Astrocyte (in vitro differentiated cells and primary cell): ENCODE measurements at places on chromosomes 3 and 15.

DNA sequence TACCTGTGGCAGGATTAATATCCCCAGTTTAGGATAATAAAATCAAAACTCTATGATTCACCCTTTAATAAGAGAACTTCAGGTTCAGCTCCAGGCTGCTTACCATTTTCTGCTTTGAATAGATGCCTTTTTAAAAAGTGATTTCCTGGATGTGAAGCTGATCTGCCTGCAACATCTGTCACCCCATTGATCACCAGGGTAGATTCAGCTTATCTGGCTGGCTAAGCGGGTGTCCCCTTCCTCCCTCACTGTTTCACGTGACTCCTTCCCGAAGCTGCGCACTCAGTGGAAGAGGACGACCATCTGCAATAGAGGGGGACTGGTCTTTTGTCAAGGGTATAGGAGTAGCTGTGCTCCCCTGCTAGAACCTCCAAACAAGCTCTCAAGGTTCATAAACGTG is 128.1 kb downstream of the IL1RAP start:
- no peaks in the 10 kb centered on the region for H3K36me3 ChIP-seq
- no peak for DNase-seq
- H3K27ac ChIP-seq: no peak overlapping the region

DNA sequence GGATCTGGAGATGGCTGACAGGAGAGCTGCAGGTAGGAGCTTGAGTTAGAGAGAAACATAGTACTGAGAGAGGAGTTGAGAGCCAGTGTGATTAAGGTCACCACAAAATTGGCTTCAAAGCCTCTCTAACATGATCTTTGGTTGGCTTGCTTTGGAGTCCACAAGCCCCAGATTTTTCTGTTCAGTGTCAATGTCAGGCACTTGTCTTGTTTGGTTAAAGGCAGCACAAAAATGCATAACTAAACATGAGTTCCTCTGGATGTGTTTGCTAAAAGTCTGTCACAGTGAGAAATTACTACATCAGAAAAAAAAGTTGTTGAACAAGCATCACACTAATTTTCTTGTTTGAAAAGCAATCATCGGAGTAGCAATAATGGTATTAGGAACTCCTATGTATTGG is 440.5 kb downstream of the NTRK3 start:
- no peak overlapping the region for H3K4me3 ChIP-seq
- H3K36me3 ChIP-seq: no peaks in the 10 kb centered on the region
- DNase-seq: peak; percentile 40
- H3K27me3 ChIP-seq: no peaks in the 10 kb centered on the region
- H3K4me1 ChIP-seq: peaks cover 18% of the 10 kb centered on the region

GRCh38 chr3:170196833-170197232 is 15.3 kb upstream of the PHC3 start:
- H3K4me1 ChIP-seq: no peaks in the 10 kb centered on the region
- DNase-seq: peak; percentile 27
- no peak overlapping the region for H3K27ac ChIP-seq
- no peak overlapping the region for H3K4me3 ChIP-seq
- H3K27me3 ChIP-seq: peaks cover 3% of the 10 kb centered on the region
- H3K36me3 ChIP-seq: no peaks in the 10 kb centered on the region

DNA sequence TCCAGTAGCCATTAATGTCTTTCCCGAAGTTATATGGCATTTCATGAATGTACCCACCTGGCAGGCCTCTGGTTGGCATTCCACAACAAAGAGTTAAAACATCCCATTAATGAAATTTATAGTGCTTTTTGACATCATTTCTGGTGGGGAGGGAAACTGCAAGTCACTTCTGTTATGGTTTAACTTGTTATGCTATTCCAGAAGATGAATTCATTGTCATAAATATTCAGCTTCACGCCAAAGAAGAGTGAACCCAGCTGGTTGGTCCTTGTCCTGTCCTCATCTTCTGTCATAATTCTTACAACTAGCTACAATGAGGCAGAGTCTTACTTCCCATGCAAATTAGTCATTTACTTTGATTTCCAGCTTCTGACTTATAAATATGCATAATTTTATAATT is 471.5 kb downstream of the FGF12 start:
- no peaks in the 10 kb centered on the region for H3K27me3 ChIP-seq
- DNase-seq: no peak
- H3K27ac ChIP-seq: no peak overlapping the region
- H3K4me3 ChIP-seq: no peak overlapping the region

DNA sequence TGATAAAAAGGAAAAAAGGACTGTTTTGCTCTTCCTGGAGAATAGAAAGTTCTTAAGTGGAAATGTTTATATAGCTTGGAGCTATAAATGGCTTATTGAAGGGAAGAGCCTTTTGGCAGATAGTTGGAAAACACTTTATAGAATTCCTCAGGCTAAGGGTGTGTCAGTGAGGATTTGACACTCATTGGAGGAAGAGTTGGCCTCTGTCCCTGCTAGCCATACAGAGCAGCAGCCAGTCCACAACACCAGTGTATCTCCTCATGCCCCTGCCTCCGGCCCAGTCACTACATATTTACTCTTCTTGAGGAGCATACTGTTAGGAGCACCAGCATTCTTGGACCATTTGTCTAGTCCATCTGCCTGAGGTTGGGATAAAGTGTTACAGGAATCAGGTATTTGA is 36.2 kb downstream of the KLHL18 start:
- no peak overlapping the region for H3K4me3 ChIP-seq
- no peak overlapping the region for H3K27ac ChIP-seq
- peaks cover 9% of the 10 kb centered on the region for H3K4me1 ChIP-seq
- no peaks in the 10 kb centered on the region for H3K36me3 ChIP-seq

DNA sequence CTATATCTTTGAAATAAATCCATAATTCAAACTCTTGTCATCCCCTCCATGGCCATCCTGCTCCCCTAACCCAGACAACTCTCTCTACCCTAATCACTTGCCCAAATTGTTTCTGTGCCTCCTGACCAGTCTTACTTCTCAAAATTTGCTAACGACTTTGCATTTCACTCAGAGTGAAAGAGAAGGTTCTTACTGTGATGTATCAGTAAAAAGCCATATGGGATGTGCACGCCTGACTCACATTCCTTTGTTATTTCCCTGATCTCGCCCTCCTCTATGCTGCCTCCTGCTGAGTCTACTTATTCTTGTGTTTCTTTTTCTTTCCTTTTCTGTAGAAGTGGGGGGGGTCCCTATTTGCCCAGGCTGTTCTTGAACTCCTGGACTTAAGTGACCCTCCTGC is 487.2 kb upstream of the FRG2C start:
- no peak overlapping the region for H3K4me3 ChIP-seq
- no peaks in the 10 kb centered on the region for H3K4me1 ChIP-seq
- H3K36me3 ChIP-seq: no peaks in the 10 kb centered on the region
- H3K27me3 ChIP-seq: no peaks in the 10 kb centered on the region
- no peak for DNase-seq

DNA sequence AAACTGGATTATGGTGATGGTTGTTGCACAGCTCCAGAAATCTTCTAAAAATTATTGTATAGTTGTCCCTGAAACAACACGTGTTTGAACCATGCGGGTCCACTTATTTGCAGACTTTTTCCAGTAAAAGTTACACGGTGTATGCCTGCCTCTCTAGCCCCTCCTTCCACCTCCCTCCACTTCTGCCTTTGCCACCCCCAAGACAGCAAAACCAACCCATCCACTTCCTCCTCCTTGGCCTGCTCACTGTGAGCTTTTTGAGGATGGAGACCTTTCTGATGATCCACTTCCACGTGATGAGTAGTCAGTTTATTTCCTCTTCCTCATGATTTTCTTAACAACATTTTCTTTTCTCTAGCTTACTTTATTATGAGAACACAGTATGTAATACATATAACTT is 5.4 kb downstream of the CYFIP1 start:
- H3K27ac ChIP-seq: no peak overlapping the region
- no peak overlapping the region for H3K4me3 ChIP-seq
- H3K4me1 ChIP-seq: peaks cover 8% of the 10 kb centered on the region
- DNase-seq: no peak
- no peaks in the 10 kb centered on the region for H3K36me3 ChIP-seq
- no peaks in the 10 kb centered on the region for H3K27me3 ChIP-seq

DNA sequence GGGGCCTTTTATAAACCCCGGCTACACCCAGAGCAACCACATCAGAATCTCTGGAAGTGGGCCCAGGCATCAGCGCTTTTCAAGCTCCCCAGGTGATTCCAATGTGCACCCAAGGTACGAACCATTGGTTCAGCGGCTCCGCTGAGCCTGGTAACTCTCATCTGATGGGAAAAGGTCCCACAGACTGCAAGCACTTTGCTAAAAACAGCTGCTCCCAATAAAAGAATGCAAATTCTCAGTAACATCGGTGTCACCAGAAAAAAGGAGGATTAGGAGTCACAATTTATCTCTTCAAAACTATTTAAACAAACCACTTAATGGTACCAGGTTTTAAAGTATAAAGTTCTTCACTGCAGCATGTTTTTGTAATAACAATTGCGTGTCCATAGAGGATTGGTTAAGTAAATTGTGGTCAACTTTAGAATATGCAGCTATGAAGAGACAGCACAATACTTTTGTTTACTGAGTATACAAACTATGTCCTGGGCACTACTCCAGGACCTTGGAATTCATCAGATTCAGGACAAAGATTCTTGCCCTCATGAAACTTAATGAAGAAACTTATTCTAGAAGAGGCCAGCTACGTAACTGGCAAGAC is 660.7 kb upstream of the ADAMTS9 start:
- DNase-seq: peak; percentile 18
- H3K4me1 ChIP-seq: no peaks in the 10 kb centered on the region
- H3K27me3 ChIP-seq: no peaks in the 10 kb centered on the region
- H3K27ac ChIP-seq: no peak overlapping the region
- no peak overlapping the region for H3K4me3 ChIP-seq

DNA sequence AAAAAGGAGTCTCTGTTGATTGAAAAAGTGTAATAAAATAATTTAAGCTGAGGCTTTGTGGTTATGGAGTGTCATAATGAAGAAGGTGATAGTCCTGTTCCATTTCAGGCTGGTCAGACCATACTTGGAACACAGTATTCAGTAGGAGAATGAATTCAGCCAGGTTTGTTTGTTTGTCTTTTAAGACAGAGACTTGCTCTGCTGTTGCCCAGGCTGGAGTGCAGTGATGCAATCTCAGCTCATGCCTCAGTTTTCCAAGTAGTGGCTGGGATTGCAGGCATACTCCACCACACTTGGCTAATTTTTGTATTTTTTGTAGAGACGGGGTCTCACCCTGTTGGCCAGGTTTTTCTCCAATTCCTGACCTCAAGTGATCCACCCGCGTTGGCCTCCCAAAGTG is 33.5 kb downstream of the IQGAP1 start:
- no peak overlapping the region for H3K4me3 ChIP-seq
- H3K27ac ChIP-seq: no peak overlapping the region
- no peaks in the 10 kb centered on the region for H3K36me3 ChIP-seq
- H3K27me3 ChIP-seq: no peaks in the 10 kb centered on the region
- peaks cover 38% of the 10 kb centered on the region for H3K4me1 ChIP-seq

- H3K27me3 ChIP-seq: no peaks in the 10 kb centered on the region
- H3K36me3 ChIP-seq: no peaks in the 10 kb centered on the region
- no peak overlapping the region for H3K27ac ChIP-seq
- H3K4me3 ChIP-seq: no peak overlapping the region
- DNase-seq: peak; percentile 22
- H3K4me1 ChIP-seq: peaks cover 3% of the 10 kb centered on the region
Measured at GRCh38 chr3:99313485-99313884, 324.9 kb upstream of the COL8A1 start.

DNA sequence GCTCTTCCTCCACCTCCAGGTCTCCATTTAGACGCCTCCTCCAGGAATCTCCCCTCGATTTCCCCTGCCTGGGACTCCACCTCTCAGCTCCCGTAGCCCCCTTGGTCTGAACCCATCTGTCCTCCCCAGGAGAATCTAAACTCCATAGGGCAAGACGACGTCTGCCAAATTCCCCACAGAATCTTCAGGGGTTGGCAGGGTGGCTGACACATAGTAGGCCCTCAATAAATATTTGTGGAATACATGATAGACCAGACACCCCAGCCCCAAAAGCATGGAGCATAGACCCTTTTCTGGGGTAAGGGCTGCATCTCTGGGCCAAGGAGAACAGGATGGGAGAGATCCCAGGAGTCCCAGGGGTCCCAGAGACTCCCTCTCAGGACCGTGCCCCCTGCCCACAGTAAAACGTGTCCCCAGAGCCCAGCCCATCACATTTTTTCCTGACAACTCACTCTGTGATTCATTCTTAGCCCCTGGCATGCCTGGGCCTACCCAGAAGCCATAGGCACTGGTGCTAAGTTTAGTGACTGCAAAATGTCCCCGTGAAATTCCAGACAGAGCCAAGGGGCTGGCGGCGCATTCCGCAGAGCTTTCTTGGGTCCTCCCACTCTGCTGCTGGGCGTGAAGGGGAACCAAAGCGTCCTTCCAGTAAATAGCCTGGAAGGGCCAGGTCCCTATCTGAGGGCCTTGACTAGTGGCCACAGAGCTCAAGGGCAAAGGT is 78.0 kb upstream of the SLC6A6 start:
- H3K4me1 ChIP-seq: peaks cover 6% of the 10 kb centered on the region
- DNase-seq: no peak
- no peaks in the 10 kb centered on the region for H3K27me3 ChIP-seq
- no peak overlapping the region for H3K4me3 ChIP-seq
- no peak overlapping the region for H3K27ac ChIP-seq
- no peaks in the 10 kb centered on the region for H3K36me3 ChIP-seq

GRCh38 chr3:5731100-5731499 is 543.6 kb downstream of the EDEM1 start:
- no peaks in the 10 kb centered on the region for H3K27me3 ChIP-seq
- no peaks in the 10 kb centered on the region for H3K36me3 ChIP-seq
- no peak overlapping the region for H3K27ac ChIP-seq
- no peak overlapping the region for H3K4me3 ChIP-seq
- H3K4me1 ChIP-seq: no peaks in the 10 kb centered on the region
